ENCODE measurements at places on chromosomes 2 and 18.

DNA sequence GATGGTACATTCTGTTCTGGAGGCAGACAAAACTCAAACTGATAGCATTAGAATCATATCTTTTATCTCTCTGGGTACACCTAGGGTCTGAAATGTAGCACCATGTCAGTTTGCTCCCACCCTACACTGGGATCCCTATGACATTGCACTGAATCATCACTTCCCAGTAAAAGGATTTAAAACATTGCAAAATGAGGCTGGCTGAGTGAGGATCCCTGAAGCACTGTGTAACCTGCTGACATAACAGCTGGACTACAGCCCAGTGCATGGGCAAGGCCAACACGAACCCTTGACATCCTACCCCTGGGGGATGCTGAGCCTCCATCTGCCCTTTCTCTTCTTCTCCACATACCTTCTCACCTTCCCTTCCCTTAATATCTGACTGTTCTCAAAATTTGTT, 253.2 kb downstream of the TTC32 start:
- no peak for DNase-seq

DNA sequence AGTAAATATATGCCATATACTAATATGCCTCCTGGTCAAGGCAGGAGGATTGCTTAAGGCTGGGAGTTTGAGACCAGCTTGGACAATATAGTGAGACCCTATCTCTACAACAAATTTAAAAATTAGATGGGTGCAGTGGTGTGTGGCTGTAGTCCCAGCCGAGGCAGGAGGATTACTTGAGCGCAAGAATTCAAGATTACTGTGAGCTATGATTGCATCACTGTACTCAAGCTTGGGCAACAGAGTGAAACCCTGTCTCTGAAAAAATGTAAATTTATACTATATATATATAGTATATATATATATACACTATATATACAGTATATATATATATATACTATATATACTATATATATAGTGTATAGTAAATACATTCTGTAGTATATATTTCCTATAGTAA, 30.0 kb upstream of the NPC1 start:
- no peak for DNase-seq

DNA sequence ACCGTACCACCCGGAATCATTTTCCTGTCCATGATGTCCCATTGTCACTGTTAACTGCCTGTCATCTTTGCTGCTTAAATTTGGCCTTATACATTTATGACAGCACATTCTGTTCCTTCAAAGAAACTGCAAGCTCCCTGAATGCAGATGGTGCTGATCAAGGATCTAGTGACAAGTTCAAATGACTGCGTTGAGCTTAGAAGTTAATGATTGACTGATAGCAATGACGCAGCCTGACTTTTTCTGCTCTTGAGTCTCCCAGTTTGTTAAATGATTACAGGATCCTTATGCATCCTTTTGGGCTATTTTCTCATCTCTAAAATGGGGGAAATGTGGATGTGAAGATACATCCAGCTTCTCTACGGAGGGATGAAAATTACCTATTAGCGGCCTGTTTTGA, 159.0 kb downstream of the DCC start:
- DNase-seq = no peak

- DNase-seq = no peak
Measured at GRCh38 chr2:20012282-20013125, at the start of gene MATN3. MATN3 (minus strand) TSS chr2:20012668; CDS start chr2:20012631, 37 bp downstream.

DNA sequence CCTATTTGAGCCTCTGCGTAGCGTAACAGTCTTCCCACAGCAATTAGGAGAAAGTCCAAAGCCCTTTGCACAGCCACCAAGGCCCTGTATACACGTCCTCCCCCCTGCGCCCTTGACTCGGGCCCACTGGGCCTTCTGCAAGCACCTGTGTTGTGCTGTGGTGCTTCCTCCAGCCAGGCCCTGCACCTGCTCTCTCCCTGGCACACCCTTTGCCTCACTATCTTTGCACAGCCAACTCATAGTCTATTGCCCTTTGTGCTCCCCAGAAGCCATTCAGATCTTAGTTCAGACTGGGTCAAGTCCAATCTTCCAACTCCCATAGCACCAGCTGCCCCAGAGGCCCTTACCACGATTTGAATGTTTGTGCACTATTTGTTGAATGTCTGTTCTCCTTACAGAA, 271.6 kb upstream of the MGAT5 start:
- DNase-seq = no peak

GRCh38 chr2:12498286-12498685, 218.4 kb upstream of the TRIB2 start:
- DNase-seq = no peak

DNA sequence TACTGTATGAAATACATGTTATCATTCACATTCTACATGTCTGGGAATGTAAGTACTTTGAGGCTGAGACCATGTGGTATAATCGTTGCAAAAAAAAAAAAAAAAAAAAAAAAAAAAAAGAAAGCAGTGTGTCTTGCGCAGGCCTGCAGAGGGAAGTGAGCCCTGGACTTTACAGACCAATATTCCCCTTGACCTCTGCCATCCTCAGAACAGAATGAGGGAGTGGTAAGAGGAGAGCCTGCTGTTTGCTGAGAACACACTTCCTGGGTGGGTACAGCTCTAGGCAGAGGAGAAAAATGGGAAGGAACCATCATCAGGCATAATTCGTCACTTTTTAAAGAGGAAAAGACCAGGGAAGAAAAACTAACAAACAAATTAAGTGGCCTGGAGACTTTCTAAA, 28.8 kb upstream of the TBC1D8 start:
- DNase-seq = no peak

GRCh38 chr18:67670024-67670543, 153.6 kb upstream of the DSEL start:
- DNase-seq = no peak

DNA sequence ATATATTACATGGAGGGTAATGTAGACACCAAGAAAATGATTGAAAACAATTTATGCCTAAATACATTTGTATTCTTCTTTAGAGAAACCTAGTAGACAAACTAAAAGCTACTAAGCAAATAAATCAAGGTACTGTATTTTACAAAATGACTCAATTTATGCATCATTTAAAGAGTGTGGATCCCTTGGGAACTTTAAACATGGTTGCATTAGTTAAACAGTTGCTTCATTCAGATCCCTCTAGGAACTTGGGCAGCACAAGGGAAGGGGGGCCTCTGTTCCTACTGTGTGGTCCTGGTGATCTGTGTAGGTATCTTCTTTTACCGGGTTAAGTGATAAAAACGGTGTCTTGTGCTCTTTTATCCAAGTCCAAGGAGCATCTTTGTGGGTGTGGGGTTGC, 31.5 kb upstream of the ATP8B1 start:
- DNase-seq = no peak

DNA sequence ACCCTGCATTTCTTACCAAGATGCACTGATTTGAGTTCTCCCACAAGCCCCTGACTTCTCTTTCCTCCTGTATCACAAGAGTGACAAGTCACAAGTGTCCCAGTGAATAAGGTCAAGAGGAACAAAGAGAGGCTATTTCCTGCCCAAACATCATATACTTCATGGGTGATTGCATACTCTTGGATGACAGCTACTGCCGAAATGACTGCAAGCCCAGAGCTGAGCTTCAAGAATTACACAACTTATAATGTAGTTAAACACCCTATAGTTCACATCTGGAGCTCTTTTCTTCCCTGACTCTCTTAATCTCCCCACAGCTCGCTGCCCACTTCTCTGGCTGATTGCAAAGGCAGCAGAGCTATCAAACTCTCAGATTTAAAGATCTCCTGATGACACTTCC, 289.7 kb upstream of the PARD3B start:
- no peak for DNase-seq

DNA sequence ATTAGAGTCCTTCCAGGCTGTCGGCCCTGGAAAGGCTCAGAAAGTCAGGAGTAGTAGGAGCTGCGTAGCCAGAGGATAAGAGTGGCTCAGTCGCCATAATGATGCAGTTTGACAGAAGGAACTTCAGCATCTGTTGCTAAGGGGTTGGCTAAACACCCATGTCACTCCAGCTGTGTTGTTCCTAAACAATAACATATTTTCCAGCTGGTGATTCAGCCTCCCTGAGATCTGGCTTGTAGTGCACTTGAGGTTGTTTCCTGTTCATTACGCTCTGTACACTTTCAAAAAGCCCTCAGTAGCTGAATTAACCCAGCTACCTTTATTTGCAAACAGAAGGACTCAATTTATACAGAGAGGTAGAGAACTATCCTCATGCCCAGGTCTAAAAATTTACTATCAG, 39.7 kb upstream of the EPAS1 start:
- DNase-seq = no peak

DNA sequence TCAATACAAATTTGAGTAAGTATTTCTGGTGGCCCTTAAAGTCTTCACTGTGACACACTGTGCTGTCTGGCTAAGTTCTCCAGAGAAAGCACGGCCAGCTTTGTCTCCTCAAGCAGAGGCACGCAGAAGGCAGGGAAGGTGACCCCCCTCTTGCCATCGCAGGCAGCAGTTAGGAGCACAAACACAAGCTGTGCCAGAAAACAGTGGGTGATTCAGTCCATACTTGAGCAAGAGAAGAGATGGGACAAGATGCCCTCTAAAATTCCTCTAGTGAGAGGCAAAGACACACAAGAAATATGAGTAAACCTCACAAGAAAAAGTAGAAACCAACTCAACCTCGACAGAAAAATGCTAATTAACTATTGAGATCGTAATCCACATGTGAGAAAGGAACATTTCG, 9.8 kb downstream of the MCEE start:
- no peak for DNase-seq

DNA sequence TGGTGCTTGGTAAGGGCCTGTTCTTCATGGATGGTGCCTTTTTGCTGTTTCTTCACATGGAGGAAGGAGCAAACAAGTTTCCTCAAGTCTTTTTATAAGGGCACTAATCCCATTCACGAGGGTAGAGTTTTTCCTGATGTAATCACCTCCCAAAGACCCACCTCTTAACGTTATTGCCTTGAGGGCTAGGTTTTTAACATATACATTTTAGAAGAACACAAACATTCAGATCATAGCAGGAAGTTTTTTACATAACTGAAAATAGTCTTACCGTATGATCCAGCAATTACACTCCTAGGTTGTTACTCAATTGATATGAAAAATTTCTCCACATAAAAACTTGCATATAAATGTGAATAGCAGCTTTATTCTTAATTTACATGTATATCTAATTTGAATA, 976.3 kb downstream of the DSC3 start:
- no peak for DNase-seq

- DNase-seq = no peak
Measured at GRCh38 chr2:234031207-234031606, 19.3 kb upstream of the SPP2 start.

GRCh38 chr2:176575237-176575744, 306.0 kb downstream of the MTX2 start:
- no peak for DNase-seq

DNA sequence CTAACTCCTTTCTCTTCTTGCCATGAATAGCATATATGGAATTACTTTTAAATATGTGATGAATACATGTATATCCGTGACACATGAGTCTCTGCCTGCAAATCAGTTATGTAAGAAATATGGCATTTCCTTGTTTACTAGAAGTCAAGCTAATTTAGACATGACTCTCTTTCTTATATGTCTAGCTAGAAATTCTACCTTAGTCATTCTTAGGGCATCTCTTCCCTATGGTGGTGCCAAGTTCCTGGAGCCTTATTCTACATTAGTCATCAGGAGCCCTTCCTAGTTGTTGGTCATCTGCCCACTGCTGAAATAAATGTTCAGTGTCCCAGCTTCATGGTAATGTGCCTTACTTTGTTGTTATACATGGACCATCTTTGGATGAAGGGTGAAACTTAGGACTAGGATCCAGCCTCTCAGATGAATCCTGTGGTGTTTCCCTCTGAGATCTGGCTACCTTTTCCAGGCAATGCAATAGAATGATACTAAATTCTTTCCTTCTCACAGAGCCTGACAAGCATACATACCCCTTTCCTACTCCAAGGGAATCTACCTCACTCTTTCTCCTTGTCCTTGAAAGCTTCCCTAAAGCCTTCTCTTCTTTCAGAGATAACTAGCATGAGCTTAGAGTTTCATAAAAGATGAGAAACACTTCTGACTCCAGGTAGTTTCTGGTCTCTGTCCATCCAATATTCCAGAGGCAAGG, 415.3 kb upstream of the VWC2L start:
- no peak for DNase-seq

GRCh38 chr2:120953066-120953756, 217.5 kb downstream of the GLI2 start:
- DNase-seq = no peak

DNA sequence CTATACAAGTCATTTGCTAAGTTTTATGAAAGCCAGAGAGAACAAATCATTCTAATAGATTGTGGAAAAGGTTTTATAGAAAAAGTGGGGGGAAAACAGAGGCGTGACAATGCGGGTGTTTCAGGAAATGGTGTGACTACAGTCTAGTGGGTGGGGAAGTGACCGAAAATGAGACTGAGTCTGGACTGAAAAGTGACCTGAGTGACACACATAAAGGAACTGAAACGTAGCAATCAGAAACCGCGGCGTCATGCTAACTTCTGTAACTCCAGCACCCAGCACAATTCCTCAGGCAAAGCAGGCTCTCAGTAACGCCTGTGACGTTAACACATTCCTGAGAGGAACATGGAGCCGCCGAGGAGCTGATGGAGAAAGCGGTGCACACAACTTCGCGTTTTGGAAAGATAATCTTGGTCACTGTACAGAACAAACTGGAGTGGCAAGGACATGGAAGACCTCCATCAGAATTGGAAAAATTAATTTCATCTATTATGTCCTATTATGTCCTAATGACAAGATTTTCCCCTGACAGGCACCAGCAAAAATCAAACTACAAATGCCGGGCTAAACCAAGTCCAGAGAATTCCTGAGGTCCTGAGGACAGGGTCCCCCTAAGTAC, 1.4 kb upstream of the CD226 start:
- DNase-seq = peak; percentile 67

DNA sequence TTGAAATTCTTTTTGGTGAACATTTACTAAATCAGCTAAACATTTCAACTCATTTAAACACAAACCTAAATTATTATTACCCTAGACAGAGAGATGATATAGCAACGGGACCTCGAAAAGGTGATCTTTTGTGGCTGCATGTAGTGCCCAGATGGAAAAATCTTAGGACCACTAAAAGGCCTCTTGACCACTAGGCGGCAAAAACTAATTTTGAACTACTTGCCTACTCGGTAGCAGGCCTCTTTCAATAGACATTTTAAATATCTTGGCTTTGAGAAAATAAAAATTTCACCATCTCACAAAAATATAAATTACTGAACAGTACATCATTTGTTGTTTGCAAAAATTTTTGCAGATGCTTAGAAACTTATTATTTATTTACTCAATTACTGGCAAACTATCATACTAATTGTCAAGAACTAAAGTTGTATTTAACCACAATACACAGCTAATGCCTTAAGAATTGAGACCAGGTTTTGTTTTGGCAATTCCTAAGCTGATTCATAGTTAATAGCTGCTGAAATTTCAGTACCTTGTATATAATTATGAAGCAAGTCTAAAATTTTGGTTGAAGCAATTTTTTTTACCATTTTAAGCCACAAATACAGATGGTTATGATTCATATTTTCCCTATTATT, 9.4 kb downstream of the COL3A1 start:
- DNase-seq = no peak

GRCh38 chr2:98854682-98855081, 81.3 kb downstream of the CRACDL start:
- DNase-seq = no peak

GRCh38 chr2:190380962-190381412, 27.2 kb upstream of the MFSD6 start:
- no peak for DNase-seq
